ENCODE measurements at places on chromosomes 11 and 22.
A peak's percentile ranks its signal among the peaks of the same experiment; 100 is the strongest.

DNA sequence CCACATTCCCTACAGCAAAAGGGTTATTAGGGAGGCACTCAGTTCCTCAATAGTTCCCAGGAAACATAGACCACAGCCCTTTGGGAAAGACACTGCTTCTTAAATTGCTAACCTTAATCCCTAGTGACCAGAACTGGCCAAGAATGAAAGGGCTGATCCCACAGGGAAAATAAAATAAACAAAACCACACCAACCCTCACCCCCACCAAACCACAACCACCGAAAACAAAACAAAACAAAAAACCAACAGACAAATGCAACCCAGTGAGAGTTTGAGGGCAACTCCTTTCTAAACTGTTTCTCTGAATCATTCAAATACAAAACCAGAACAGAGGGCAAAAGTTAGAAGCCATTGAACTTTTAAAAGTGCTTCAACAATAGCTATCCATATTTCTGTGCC, 57.2 kb downstream of the NAV2 start:
- DNase-seq: no peak

DNA sequence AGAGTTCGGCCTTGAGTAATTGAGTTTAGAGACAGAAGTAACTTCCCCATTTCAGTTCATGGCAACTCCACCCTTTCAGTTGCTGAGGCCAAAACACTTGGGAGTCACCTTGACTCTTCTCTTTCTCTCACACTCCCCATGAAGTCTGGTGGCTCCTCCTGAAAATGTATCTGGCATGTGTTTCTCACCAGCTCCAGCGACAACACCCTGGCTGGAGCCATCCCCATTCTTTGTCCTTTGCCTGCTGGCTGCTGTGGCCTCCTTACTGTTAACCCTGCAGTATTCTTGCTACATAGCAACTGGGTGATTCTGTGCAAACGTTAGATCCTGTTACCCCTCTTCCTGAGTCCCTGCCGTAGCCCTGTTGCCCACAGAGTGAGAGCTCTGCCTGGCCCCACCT, 23.8 kb downstream of the SLC6A5 start:
- DNase-seq: no peak

GRCh38 chr22:23058063-23058462, 12.3 kb upstream of the GNAZ start:
- peak; percentile 34 for DNase-seq

DNA sequence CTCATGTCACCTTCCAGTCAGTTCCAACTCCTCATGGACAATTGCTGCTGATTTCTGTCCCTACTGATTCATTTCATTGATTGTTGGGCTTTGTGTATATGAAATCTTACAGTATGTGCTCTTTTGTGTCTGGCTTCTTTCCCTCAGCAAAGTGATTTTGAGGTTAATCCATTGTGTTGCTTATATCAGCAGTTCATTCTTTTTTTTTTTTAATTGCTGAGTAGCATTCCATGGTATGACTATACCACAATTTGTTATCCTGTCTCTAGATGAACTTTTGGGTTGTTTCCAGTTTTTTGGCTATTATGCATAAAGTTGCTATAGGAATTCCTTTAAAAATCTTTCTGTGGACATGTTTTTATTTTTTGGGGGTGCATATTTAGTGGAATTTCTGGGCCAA, 59.9 kb downstream of the NXPE1 start:
- no peak for DNase-seq

DNA sequence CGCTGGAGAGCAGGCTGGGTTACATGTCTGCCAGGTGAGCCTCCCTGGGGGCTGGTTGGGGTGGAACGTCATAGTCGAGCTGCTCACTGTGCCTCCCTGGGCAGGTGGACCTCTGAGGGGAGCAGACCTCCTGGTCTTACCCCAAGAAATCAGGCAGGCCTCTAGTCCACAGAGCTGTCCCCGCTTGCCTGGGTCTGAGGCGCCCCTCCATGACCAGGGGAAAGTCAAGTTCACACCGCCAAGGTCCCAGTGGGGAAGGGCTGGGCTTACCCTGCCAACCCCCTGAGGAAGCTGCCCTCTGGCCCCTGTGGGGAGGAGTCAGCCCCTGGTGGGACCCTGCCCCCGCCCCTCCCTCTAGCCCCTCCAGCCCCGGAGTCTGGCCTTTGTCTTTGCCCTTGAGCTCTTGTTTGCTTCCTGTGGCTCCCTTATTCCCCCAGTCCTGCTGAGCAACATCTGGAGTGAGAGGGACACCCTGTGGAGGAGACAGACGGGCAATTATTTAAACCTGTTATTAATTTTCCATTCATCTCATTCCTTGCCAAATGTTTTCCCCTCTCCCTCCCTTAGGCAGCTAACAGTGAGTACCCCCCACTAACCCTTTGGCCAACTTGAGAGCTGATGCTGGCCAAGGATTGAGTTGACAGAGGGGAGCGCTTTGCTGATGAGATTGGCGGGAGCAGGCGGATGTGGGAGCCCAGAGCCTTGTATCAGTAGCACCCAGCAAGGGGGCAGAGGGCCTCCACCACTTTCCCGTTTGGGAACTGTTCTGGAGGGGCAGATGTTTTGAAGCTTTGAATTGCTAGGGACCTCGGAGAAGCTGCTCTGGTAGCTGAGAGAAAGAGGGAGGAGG, 83.4 kb downstream of the CEP164 start:
- DNase-seq: no peak

- no peak for DNase-seq
These were observed 150.3 kb upstream of the E2F8 start for GRCh38 chr11:19391026-19391425.

DNA sequence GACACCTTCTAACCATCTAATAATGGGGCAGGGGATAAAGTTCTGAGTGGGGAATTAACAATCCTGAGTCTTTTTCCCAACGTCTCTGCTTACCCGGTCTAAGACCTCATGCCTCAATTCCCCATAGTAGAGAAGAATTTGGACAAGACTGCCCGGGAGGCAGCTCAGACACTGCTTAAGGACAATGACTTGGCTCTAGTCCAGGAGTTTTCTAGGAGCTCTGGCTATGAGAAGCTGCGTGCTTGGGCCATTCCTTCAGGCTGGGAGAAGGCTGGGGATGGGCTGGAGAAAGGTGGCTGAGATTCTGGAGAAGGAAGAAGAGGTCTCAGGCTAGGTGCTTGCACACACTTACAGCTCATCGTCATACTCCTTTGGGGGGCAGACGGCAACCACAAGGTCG, 19.8 kb upstream of the ABCC8 start:
- DNase-seq: no peak

GRCh38 chr11:87114093-87114492, 76.4 kb downstream of the TMEM135 start:
- no peak for DNase-seq

DNA sequence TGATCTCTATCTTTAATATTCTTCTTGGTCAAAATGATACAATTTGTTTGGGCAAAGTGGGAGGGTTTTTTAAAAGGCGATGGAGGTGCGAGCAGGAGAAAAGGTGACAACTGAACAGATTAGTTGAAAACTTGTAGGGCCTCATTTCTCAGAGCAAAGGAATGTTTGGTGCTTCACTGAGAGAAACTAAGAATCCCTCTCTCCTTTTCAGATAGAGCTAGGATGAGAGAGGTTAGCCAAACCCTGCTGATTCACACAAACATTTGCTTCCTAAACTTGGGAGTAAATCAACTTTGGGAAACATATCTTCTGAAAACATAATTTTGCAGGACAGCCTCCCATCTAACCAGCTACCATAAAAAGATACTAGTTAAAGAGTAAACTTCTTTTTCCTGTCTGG, 57.0 kb downstream of the PHF21A start:
- no peak for DNase-seq

DNA sequence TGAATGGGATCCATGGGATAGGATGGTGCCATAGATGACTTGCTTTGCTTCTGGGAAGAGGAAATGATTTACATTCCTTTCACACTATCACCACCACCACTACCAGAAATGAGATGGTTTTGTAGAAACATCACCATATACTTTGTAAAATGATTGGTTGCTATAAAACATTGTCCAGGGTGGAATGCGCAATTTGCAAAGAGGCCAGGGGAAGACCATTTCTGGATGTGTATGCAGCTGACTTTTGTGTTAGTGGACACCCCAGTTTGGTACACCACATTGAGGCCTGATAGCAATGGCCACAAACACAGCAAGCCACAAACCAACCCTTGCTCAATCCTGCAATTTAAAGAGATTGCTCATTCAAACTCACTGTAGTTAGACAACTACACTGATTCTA, 56.7 kb upstream of the RCN1 start:
- DNase-seq: no peak

- DNase-seq: peak; percentile 84
These were observed 105.7 kb downstream of the RASSF10 start for GRCh38 chr11:13114566-13115379.

DNA sequence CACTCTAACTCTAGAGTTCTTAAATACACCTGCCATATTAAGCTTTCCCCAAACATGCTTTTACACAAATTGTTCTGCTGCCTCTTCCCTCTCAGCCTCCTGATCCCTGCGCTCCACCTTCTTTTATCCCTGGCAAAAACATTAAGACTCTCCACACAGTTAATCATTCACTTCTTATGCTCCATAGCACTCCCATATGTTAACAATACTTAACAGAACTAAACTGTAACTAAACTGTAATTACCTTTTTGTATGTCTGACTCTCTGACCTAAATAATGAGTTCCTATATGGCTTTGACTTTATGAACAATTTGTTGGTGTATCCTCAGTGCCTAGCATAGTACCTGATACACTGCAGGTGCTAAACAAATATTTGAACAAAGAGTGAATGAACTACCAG, 71.8 kb downstream of the BTBD10 start:
- DNase-seq: no peak

GRCh38 chr11:35157814-35158700, 19.1 kb downstream of the CD44 start:
- DNase-seq: no peak

DNA sequence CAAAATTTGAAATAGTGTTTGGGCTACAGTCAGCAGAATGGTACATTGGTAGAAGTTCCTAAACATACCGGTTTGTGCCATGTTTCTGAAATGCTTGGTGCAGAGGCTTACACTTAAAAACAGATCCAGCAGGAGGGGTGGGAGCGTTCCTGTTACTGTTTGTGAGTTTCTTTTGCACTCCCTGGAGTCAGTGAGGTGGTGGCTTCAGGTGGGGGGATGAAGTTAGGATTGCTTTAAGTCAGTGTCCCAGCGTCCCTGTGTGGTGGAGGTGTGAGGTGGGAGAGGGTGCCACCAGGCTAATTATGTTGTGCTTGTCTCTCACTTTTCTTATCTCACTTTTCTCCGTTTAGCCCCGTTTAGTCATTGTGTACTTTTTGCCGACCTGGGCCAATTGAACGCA, 9.7 kb downstream of the TNRC6B start:
- no peak for DNase-seq

- no peak for DNase-seq
These were observed 30.9 kb upstream of the CREB3L1 start for GRCh38 chr11:46246521-46246920.

DNA sequence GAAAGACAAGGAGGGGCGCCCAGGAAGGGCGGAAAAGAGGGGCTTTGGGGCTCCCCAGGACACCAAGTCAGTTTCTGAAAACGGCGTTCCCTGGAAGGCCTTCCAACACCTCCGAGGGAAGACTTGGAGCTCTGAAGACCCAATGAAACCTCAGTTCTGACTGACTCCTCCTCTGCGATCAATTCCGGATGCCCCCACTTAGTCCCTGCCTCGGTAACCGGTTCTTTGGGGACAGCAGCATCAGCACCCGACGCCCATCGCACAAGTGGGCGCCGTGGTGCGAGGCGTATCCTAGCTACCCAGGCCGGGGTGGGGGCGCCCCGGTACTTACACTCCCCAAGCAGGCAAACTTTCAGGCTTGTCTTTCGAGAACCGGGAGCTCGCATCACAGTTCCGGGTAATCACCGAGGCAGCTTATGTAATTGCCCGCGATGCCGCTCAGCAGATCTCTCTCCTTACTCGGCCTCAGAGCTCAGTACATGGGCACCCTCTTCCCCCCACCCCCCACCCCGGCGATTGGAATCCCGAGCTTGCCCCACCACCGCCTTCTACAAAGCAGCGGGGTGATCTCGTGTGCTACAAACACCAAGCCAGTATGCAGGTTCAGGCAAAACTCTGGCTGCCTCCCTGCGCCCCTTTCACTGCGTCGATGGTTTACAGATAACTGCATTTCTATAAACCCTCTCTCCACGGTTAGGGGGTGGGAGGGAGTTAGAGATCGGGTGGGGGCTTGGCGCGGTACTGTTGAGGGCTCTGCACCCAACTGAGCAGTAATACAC, 2.0 kb downstream of the TENM4 start:
- peak; percentile 61 for DNase-seq

GRCh38 chr22:35109616-35110015, 43.7 kb downstream of the ISX start:
- no peak for DNase-seq

DNA sequence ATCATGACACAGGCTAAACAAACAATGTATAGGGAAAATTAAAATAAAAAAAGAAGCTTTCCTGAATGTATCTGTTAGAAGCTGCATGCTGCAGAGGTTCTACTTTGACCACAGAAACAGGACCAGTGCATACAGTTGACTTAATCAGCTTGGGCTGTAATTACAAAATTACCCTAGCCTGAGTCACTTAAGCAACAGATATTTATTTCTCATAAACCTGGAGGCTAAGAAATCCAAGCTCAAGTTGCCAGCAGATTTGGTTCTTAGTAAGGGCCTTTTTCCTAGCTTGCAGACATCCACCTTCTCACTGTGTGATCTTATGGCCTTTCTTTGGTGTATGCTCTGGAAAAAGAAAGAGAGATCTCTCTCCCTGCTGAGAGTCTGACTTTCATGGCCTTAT, 946.5 kb upstream of the RAG2 start:
- no peak for DNase-seq

DNA sequence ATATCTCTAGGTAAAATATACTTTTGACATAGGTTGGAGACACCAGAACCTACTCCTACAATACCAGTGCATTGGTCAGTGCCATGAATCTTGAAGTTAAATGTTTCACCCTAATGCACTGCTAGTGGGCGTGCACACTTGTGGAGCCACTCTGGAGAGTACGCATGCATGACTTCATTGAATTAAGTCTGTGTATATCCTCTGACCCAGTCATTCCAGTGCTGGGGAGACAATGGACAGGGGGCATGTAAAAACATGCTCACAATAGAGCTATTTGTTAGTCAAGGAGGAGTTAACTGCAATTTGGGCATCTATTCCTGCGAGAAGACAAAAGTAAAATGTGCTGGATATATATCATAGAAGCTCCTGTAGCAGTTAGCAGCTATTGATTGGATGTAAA, 335.4 kb upstream of the NCAM1 start:
- DNase-seq: no peak

GRCh38 chr11:43874738-43875137, 5.9 kb upstream of the ALKBH3 start:
- no peak for DNase-seq

DNA sequence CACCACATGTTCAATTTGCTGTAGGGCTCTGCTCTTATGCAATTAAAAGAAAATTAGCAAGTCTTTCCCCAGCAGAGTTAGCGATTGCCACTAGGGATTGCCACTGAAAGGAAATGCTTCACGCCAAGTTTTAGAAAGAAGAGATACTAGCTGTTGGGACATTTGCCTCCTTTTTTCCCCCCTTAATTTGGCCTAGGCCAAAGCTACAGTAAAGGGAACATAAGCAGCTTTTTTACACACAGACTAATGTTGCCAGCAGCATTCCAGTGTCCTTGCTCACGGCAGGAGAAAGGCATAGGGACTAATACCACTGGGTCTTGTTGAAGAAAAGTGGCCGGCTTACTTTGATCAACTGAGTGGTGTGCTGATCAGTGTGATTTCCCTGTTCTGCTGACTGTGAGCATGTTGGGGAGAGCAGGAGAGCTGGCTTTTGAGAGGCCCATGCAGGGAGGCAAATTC, 71.2 kb downstream of the PHF21A start:
- DNase-seq: peak; percentile 61

All from ecto neural progenitor cell (in vitro differentiated cells).